MV-4-11 (cell line): ENCODE measurements at places on chromosomes 7 and 10.

DNA sequence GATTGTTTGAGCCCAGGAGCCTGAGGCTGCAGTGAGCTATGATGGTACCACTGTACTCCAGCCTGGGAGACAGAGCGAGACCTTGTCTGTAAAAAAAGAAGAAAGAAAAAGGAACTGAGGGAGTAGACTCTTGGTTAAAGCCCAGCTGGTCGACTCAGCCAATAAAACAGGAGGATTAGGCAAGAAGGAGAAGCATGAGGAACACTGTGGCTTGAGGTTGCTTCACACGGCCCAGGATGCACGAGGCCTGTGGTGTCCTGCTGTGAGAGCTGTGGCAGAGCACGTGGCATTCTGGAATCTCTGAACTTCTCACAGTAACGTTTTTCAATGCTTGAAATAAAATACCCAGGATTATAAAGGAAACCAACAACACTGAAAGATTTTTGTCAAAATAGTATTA is 93.3 kb downstream of the CUL2 start:
- peak; percentile 99 for DNase-seq

GRCh38 chr10:29714096-29714874 is 79.5 kb upstream of the SVIL start:
- no peak for DNase-seq

- no peak for DNase-seq
Observed at GRCh38 chr7:15604166-15604565, 42.4 kb upstream of the AGMO start.

- no peak for DNase-seq
Observed at GRCh38 chr7:27996141-27996540, 184.5 kb downstream of the JAZF1 start.

- no peak for DNase-seq
Observed at GRCh38 chr7:48295296-48295971, 124.2 kb downstream of the ABCA13 start.

DNA sequence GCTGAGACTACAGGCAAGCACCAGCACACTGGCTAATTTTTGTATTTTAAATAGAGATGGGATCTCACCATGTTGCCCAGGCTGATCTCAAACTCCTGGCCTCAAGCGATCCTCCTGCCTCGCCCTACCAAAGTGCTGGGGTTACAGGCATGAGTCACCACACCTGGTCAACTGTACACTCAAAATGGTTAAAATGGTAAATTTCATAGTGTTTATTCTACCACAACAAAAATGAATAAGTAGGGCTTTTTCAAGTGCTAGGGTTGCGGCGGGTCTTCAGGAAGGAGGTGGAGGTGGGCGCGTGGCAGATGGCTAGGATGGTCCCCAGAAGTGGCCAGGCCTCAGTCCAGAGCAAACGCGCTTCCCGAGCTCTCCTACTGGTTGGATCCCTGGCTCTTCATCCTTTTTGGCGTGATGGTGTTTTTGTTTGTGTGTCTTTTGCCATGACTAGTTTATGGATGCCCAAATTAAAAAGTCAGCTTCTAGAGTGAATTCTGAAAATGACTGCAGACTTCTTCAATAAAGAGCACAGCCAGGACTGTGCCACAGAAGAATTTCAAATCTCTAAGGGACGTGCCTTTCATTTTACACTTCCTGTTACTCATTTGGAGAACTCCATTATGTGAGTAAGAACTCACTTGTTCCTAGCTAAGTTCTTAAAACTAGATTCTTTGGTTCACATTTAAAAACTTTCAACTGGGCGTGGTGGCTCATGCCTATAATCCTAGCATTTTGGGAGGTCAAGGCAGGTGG is 73.9 kb downstream of the TMEM130 start:
- peak; percentile 53 for DNase-seq

DNA sequence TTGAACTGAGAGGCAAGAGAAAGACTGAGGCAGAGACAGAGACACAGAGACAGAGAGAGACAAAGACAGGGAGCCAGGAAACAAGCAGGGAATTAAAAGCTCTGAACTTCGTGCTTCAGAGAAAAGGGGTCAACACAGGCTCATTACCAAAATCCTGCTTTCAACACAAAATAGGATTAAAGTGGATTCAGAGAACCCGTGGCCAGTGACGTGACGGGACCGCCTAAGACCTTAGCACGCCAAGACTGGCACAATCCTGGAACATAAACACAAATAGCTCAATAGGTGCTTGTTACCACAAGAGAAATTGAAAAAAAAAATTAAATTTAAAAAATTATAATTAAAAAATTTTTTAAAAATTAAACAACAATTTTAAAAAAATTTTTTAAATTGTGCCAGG is 21.5 kb downstream of the ASB13 start:
- no peak for DNase-seq

DNA sequence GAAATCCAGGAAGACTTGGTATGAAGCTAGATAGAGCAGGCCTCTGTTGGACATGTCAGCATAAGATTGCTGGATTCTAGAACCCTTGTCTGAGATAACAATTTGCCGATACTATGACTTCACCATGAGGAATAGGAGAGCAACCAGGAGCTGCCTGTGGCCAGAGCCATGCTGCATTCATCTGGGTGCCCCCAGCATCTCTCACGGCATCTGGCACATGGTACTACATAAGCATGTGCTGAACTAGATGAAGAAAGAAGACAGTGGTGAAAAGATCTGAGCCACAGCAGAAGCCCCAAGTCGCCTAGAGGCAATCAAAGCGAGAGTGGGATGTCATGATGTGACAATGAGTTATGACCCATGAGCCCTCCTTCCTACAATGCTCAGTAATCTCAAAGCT is 19.5 kb downstream of the GOT1 start:
- DNase-seq, result no peak

DNA sequence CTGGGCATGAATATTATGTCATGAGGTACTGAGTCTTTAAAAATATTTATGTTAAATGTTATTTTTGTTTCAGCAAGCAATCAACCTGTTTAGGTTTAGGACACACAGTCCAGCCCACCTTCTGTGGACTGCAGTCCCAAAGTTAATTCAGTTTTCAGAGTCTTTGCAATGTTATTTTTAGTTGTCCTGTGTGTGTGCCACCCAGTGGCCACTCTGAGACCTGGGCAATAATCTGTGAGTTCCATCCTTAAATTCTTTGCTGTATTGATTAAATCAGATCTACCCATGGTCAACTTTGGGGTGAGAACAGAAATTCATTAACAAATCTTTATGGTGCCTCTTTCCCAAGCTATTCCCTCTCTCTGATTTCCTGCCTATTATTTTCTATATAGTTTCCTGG is 415.1 kb downstream of the CCSER2 start:
- DNase-seq, result no peak

GRCh38 chr7:28800150-28800549 is 158.0 kb downstream of the TRIL start:
- peak; percentile 85 for DNase-seq

- no peak for DNase-seq
Observed at GRCh38 chr7:130505753-130506152, 13.9 kb downstream of the MEST start.

- peak; percentile 48 for DNase-seq
Observed at GRCh38 chr10:12782537-12782936, 219.0 kb downstream of the CCDC3 start.
